Caudate nucleus (tissue), 63 donors: ENCODE measurements at places on chromosomes 5 and 9.

- no peak for DNase-seq
Observed at GRCh38 chr9:77417566-77417965, 230.6 kb downstream of the GNA14 start.

DNA sequence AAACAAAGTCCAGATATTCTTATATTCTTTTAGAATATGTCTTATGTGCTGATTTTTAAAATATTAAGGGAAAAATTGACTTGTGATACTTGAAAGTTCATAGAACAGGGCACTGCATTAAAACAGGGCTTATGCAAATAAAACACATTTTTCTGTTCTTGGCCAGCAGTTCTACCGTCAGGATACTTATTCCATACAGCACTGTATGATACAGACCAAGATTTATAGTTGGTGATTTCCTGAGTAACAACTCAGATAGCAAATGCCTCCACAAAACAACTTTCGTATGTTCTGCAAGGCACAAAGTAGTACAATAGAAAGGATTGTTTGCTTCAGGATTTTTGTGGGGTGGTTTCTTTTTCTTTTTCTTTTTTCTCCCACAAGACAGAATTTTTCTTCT lies 70.0 kb downstream of the F2RL2 start:
- DNase-seq: no peak

DNA sequence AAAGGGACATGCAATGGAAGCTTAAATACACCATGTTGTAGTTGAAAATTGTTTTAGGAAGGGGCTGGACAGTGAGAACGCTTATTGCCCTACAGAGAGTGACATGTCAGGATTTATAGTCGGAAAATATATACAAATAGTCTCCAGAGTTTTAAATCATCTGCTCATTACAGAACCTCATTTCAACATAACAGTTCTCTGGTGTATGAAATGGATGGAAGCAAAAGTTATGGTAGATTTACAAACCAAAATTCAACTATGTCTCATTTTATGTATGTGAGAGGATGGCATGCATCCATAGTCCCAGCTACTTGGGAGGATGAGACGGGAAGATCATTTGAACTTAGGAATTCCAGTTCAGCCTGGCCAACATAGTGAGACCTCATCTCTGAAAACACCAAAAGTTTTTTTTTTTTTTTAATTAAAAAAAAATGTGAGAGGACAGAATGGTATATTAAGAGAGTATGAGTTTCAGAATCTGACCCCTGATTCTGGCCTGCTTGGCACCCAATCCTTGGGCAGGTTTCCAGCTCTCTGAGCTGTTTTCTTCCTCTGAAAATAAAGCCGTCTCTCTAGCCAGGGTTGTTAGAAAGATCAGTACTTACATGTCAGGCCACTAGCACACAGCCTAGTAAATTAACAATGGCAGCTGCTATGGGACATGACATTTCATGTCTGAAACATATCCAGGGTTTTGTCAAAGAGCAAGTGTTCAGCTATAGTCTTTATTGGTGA lies 40.1 kb downstream of the IQGAP2 start:
- DNase-seq: no peak

DNA sequence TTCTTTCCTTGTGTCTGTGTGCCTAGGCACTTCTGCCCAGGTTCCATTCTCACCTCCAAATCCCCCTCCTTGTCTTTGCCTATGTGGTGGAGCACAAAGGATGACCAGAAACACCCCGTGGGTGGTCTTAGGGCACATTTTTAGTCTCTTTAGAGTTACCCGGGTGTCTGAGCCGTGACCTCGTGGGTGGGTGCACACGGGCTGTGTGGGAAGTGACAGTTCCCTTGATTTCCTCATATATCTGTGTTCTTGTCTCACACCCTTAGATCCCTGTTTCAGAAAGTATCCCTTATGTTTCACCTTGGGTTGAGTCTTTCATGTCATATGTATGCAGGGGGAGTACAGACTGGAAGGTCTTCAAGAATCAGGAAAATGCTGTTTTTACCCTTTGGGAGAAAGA lies 13.4 kb upstream of the SMIM32 start:
- no peak for DNase-seq

GRCh38 chr9:136119061-136119882 lies 597 bp upstream of the TMEM250 start:
- DNase-seq: no peak

DNA sequence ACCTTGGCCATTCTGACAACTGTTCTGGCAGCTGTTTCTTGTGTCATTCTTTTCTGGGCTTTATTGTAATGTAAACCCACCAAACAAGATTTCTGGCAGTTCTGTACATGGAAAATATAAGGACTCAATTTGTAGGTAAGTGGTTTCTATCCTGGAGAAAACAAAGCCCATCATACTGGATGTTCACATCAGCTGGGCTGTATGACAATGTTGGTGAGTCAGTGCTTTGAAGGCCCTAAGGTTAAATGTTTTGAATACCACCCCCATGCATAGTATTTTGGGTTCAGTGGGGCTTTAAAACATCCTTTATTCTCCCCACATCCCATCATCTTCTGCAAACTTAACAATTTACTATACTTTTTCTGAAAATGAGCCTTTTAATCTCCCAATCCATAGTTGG lies 52.5 kb downstream of the SH3GL2 start:
- no peak for DNase-seq

DNA sequence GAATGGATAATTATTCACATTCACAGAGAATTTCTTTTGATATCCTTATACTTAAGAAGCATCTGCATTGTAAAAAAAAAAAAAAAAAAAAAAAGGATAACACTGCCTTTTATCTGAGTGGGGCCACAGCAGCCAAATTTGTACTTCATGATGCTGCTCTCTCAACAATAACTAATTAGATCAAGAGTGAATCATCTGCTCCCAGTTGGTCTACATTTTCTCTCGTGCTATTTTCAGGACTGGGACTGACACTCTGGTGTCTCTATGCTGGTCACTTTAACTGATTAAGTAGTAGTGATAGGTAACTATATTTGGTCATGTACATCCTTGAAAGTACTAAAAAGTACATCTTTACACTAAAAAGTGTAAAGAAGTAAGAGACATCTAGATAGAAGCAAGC lies 90.1 kb downstream of the RFX3 start:
- DNase-seq: no peak

DNA sequence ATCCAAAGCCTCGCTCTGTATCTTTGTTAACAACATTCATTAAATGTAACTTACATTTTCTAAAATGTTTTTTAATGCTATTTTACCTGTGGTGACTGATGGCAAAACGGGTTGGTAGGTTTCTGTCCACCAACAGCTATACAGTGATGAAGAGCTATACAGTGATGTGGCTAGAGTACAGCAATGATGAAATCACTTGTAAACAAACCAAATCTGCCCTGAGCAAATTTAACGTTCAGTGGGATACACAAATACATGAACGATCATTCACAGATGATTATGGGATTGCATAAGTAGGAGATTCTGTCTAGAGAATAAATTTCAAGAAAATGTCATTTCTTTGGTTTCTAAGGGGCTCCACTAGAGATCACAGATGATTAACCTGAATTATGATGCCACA lies 132.7 kb downstream of the MPDZ start:
- no peak for DNase-seq

DNA sequence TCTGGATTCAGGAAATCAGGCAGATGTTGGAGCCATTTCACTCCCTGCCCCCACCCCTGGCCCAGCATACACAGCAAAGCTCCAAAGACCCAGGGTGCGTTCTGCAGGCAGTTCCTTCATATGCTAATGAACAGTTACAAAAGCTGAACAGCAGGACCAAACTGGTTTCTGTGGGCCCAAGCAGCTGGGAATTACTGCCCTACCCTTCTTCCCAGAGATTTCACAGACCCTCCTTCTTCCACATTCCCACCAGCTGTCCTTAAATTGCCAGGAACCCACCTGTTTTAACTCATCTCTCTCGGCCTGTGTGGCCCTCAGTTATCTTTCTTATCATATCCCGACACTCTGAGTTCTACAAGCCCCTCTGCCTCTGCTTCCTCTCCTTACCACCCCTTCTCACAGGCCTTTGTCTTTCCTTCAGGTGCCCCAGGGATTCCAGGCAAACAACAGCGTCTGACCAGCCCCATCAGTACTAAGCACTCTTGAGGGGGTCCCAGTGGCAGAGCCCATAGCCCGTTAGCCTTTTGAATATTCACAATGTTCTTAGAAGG lies 10.6 kb upstream of the F2RL1 start:
- no peak for DNase-seq

GRCh38 chr9:33340186-33340585 lies 49.9 kb downstream of the NFX1 start:
- no peak for DNase-seq

DNA sequence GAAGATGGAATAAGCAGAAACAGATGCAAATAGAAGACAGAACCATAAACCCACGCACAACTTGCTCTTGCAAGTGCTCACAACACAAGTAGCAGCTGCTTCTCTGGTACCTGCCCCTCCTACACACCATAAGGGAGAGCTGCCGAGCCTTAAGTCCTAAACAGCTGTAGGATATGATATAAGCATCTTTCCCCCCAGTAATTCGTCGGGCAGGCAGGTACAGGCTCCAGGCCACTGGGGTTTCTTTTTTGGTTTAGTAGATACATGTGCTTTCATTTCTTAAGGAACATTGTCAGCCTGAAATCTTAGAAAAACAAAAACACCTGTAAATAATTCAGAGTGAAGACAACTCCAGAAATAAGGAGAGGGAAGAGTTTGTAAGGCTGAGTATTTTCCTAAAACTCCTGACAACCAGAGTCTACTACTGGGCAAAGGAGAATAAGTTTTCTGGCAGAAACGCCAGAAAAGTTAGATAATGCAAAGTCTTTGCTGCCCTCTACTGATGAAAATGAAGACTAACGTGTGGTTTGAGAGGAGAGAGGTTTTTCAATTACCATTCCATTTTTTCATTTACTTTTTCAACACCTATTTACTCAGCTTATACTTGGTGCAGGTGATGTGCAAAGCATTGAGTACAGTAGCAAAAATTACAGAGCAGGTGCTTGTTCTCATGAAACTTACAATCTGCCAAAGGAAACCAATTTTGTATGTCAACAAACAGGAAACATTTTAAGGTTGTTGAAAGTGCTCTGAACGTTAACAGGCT lies 20.1 kb upstream of the TCERG1 start:
- no peak for DNase-seq

- DNase-seq: no peak
Observed at GRCh38 chr9:14135421-14135820, 178.5 kb downstream of the NFIB start.

GRCh38 chr9:70576116-70576515 lies 161.7 kb upstream of the KLF9 start:
- no peak for DNase-seq

DNA sequence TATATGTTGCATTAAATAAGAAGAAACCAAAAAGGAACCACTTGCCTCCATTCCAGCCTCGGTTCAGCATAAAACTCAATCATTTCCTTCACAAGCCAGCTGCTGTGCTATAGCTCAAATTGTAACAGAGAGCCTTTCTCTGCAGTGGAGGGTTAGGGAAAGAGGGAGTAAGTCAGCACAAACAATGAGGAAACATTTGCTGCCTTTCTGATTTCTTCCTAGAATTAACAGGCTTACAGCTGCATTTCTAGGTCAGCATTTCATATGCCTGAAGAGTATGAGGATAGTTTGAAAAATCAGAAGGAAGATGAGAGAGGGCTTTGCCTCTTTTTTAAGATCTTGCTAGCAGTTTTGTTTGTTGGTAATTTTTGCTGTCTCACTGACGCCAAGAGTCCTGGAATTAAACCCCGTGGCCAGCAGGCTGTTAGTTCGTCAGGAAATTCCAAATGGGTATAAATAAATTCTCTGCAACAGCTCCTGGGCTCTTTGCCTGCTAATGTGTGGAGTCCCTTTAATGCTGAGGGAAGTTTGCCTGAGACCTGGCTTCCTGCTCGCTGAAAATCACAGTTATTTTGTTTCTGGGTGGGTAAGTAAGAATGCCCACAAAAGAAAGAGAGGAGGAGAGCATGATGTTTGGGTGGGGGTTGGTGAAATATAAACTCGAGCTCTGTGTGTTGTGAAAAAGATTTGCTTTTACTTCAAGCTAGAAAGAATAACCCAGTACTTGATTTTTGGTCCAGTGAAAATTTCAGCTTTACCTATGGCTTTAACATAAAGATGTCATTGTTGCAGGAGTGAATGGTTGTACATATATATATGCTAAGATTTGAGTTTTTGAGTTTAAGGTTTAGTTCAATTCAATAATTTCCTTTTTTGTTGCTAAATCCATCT lies 148.1 kb upstream of the DMRT1 start:
- DNase-seq: peak; percentile 68

DNA sequence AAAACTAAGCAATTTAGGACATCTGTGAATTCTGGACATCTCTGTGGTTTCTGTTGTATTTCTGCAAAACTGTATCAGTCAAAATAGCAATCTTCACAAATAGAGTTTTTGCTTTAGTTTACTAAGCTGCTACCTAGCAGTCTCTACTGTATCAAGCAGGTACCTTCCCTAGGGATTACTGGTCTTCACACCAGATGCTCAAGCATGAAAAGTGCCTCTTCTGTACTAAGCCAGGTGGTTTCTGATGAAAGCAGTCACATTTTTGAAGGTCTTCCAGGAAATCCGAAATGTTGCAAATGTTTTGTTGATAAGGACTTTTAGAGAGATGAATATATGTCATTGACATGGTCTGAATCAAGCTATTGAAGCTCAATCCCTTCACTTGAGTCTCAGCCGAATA lies 540.0 kb downstream of the KCTD16 start:
- no peak for DNase-seq

DNA sequence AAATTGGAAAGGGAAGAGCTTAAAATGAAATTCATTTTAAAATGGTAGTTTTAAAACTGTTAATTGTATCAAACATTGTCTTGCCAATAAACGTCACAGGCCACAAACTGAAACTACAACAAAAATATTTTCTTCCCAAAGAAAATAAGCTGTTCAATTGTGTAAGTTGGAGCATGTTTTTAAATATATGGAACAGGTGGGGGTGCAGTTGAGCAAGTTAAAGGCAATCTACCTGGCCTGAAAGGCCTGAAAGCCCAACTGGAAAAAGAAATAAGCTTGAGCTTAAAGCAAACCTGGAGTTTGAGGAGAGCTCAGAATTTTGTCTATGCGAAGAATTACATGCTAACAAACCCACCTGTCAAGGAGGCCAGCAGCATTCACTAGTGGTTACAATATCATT lies 439.5 kb downstream of the ACTL7B start:
- no peak for DNase-seq

- no peak for DNase-seq
Observed at GRCh38 chr5:151195622-151196021, 28.3 kb downstream of the CCDC69 start.

DNA sequence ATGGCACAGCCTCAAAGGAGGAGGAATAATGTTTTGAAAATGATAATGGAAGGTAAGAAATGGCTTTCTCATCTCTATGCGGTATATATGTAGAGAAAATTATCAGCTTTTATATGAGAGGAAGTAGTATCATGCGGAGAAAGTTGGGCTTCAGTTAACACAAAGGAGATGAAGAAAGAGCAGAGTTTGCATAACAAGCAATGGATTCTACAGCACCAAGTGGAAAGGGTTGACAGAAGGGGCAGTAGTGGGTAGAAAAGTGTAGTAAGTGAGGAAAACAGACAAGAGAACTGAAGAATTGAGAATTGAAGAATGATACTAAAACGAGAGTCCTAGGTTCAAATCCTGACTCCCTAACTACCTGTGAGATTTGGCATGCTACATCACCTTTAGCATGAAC lies 51.0 kb downstream of the GNG10 start:
- no peak for DNase-seq
